PC-3 (cell line): ENCODE measurements at places on chromosomes 7 and 10. TPM values are rescaled to one million over a fixed set of nuclear protein-coding genes. Genes with fewer than 3 reads are reported as not detected.

DNA sequence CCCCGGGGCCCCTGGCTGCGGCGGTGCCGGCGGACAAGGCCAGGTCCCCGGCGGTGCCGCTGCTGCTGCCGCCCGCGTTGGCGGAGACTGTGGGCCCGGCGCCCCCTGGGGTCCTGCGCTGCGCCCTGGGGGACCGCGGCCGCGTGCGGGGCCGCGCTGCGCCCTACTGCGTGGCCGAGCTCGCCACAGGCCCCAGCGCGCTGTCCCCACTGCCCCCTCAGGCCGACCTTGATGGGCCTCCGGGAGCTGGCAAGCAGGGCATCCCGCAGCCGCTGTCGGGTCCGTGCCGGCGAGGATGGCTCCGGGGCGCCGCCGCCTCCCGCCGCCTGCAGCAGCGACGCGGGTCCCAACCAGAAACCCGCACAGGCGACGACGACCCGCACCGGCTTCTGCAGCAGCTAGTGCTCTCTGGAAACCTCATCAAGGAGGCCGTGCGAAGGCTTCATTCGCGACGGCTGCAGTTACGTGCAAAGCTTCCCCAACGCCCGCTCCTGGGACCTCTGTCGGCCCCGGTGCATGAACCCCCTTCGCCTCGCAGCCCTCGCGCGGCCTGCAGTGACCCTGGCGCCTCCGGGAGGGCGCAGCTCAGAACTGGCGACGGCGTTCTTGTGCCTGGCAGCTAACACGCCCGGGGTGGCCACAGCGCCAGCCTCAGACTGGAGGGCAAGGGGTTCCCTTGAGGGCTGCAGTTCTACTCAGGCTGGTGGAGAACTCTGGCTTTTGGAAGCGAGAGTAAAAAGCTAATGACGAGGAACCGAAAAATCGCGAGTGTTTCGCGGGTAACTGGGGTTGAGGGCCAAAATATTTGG is 804 bp downstream of the FRAT1 start:
- peak; percentile 30 for DNase-seq

The PANK1 gene
- total RNA-seq = 2.0 and 3.9 TPM in 2 replicates

The ADARB2 gene
- not detected in 2 replicates for total RNA-seq

GRCh38 chr10:103852189-103852711 is 3.1 kb downstream of the SH3PXD2A start:
- no peak for DNase-seq

DNA sequence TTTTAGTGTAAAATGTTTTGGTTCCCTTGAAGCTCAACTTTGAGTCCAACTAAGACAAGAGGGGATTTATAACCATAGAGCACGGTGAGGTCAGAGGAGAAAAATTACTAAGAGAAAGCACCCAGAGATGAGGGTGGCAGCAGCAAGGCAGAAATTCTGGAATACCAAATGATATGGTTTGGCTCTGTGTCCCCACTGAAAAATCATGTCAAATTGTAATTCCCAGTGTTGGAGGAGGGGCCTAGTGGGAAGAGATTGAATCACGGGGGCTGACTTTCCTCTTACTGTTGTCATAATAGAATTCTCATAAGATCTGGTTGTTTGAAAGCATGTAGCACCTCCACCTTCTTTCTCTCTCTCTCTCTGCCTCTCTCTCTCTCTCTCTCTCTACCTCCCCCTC is 19.4 kb upstream of the AKR1C1 start:
- no peak for DNase-seq

The ZNF488 gene
- 1.7 and 2.1 TPM in 2 replicates for total RNA-seq

- no peak for DNase-seq
Observed at GRCh38 chr7:152395112-152395511, 40.7 kb downstream of the KMT2C start.

DNA sequence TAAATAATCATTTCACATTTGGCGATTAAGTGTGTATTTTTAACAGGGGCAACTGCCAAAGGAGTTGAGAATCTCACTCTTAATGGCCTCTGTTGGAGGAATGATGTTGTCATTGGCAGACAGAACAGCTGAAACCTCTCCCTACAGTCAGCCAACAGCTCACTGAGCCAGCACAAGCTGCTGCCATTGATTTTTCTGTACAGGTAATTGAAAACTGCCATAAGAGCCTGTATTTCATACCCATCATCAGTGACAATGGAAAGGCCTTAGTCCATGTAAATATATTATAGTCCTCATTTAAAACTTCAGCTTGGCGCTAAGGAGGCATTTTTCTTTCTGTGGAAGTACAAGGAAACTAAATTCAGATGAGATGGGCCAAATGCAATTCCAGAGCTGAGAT is 28.1 kb upstream of the PTN start:
- no peak for DNase-seq

DNA sequence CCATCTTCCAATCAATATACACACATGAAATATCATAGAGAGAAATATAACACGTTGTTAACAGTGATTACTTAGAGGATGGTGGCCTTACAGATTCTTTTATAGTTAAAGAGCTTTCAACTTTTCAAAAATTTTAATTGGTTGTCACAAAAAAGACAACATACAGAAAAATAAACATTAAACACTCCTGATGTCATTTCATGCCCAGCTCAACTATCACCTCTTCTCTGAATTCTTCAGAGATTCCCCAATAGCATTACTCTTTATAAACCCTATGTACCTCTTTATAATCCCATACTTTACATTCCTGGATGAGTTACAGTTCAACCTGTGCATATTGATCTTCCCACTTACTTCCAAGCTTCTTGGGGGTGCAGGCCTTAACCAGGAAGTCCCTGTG is 159.8 kb downstream of the POU6F2 start:
- DNase-seq = no peak

DNA sequence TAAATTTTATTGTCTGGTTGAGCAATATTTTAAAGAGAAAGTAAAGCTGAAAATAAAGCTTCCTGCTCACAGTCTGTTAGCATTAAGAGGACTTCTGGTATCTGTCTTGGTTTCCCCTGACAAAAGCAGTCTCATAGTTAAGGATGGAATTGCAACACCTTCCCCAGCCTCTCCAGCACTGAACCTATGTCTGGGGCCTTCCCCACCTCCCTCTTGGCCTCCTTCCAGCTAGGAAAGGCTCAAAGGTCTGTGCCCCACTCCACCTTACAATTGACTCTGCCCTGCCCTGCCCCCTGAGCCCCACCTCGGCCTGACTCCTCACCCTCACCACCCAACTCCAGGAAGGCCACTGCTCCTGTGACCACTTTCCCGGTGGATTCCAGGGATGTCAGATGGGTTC is 33.2 kb downstream of the COL17A1 start:
- DNase-seq = no peak

DNA sequence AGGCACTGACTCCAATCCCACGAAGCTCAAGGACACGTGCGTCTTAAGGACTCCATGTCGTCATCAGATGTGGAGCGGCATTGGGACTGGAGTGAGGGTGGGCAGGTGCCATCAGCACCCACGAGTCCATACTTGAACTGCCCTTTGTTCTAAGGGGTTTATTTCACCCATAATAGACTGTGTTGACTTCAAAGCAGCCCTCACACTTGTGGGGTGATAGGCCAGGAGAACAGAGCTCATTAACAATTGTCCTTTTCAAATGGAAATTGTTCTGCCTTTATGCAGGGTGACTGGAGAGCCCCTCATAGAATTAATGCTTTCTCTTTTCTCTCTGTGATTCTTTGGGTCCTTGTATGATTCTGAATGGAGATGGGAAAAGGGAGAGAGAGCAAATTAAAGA is 376.9 kb upstream of the MGMT start:
- DNase-seq = no peak

DNA sequence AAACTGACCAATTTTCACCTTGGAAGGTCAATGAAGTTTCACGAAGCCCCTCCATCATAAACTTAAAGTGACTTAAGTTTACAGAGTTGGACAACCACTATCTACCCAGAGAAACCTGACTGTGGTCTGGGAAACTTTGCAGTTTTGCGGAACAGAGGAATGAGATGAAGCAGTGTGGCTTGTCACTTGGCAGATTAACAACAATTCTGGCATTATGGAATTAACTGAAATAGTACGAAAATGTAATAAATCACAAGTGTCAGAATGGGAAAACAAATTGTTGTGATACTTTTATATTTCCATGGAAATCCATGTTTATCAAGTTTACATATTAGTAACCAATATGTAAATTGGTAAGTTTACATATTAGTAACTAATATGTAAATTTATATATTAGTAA is 4.9 kb downstream of the KMT2C start:
- no peak for DNase-seq

DNA sequence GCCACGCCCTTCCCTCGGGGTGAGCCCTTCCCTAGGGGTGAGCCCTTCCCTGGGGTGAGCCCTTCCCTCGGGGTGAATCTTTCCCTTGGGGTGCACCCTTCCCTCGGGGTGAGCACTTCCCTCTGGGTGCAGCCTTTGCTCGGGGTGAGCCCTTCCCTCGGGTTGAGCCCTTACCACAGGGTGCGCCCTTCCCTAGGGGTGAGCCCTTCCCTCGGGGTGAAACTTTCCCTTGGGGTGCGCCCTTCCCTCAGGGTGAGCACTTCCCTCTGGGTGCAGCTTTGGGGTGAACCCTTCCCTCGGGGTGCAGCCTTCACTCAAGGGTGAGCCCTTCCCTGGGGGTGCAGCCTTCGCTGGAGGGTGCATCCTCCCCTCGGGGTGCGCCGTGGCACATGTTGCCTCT is 34.6 kb upstream of the INSIG1 start:
- DNase-seq = no peak

DNA sequence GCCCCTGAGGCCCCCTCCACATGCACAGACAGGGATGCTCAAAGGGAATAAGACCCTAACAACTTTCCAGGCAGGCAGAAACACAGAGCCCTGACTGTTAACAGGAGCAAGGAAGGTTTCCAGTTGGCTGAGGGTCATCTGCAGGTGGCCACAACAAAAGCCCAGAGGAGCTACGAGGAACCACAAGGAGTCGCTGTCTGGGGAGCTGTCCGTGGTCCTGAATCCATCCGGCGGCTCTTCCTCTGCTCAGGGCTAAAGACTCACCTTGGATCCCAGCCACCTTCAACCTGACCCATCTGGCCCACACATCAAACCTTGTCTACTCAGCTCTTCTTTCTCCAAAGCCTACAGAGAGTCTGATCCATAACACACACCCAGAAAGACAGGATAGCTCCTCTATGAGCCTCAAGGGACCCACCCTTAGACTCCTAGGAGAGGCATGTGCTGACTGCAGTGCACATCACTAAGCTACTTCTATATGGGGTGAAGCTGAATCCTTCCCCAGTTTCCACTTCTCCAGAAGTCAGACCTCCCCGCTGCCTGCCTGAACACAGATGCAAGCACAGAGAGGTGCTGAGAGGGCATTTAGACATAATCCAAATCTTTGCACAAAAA is 104.0 kb downstream of the SLIT1 start:
- peak; percentile 61 for DNase-seq

The FOXP2 gene
- not detected in 2 replicates for total RNA-seq

The HOXA9 gene
- 69.0 and 85.3 TPM in 2 replicates for total RNA-seq

DNA sequence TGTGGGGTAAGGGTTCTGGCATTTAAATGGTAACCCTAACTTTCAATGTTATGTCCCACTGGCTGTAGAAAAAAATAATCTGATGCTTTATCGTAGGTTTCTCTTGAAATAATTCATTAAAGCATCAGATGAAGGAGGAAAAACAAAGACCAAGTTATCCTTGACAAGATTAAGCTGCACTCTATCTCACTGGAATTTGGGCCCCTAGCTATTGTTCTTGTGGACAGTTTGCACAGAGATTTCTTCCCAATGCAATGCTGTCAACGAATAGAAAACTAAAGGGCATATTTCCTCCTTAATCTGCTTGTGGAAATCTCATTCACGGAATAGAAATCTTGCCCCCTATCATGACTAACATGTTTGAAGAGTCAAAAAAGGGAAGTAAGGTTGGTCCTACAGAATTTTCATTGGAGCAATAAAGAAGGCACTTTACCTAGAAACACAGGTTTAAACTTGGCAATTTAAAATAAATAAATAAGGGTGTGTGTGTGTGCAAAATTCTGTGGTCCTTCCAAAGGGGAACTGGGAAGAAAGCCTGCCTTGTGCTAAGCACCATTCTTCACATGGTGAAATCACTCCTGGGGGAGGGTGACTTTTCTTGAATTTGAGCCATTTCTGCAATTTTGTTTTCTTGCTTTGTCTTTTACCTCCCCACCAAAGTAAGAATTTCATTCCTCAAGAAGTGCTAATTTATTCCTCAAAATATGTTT is 242.8 kb downstream of the GLI3 start:
- DNase-seq = peak; percentile 34

DNA sequence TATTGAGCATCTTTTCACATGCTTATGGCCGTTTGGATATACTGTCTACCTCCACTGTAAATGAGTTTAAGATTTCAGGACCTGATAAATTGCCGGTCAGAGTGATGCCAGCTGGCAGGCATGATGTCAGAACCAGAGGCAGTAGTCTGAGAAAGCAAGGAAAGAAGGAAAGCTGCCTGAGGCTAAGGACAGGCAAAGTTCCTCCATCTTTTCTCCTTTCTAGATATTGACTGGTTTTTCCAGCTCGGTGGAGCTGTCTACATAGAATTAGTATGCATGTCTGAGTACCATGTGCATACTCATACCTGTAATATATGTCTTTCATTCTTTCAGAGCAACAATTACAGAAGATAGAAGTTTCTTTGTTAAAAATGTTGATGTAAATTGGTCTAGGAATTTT is 52.3 kb downstream of the CDCA7L start:
- no peak for DNase-seq

The ANKMY2 gene
- 7.7 and 8.5 TPM in 2 replicates for total RNA-seq
